ENCODE measurements at places on chromosomes 16 and 17.

- H3K36me3 ChIP-seq, result peaks cover 32% of the 10 kb centered on the region
- DNase-seq, result peak; percentile 52
- peaks cover 50% of the 10 kb centered on the region for H3K4me1 ChIP-seq
- peak overlapping the region; percentile 80 for H3K27ac ChIP-seq
- peak overlapping the region; percentile 87 for H3K4me3 ChIP-seq
These were observed 1.3 kb downstream of the AKAP1 start for GRCh38 chr17:57086069-57086930.

- H3K4me1 ChIP-seq, result peaks cover 25% of the 10 kb centered on the region
- DNase-seq, result no peak
- H3K4me3 ChIP-seq, result no peak overlapping the region
- H3K27ac ChIP-seq, result peak overlapping the region; percentile 85
These were observed 3.9 kb downstream of the SPSB3 start for GRCh38 chr16:1778200-1779179.

DNA sequence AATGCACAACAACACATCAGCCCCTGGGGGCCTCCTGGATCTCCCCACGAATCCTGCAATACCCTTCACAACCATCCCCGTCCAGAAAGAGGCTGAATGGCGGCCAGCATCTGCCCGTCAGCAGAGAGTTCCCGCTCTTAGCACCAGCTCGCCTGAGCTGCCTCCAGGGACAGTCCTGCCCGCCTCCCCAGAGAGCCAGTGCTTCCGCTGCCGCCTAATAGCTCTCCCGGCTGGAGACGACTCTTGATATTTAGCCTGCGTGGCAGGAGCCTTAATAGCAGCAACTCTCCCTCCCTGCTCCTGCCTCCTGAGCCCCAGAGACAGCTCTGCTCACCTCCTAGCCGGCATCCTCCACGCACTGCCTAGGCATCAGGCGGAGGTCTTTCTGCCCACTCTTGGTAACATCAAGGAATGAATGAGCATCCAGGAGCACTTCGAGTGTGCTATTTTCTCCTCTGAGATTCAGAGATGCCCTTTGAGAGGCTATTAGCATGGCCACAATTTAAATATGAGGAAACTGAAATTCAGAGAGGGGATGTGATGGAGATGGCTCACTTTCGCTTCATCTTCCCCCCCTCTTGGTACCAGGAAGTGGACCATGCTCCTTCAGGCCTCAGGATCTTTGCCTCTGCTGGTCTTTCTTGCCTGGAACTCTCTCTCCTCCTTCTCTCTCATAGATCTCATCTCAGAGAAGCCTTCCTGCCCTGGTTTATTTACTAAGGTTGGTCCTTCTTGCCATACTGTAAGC, 67.9 kb downstream of the RAI1 start:
- peak overlapping the region; percentile 93 for H3K27ac ChIP-seq
- H3K4me3 ChIP-seq, result no peak overlapping the region
- H3K36me3 ChIP-seq, result peaks cover 6% of the 10 kb centered on the region
- DNase-seq, result no peak
- H3K27me3 ChIP-seq, result no peaks in the 10 kb centered on the region

- no peaks in the 10 kb centered on the region for H3K4me1 ChIP-seq
- no peak overlapping the region for H3K4me3 ChIP-seq
- no peaks in the 10 kb centered on the region for H3K36me3 ChIP-seq
- no peak overlapping the region for H3K27ac ChIP-seq
- peaks cover 5% of the 10 kb centered on the region for H3K27me3 ChIP-seq
These were observed 106.3 kb upstream of the HSBP1 start for GRCh38 chr16:83701494-83701893.

Measured in activated T-cell treated with anti-CD3 and anti-CD28 coated beads, Interleukin-2, amount 50 U/mL, for 24 hours (primary cell).